ENCODE measurements at places on chromosomes 4 and X.
A peak's percentile ranks its signal among the peaks of the same experiment; 100 is the strongest.

GRCh38 chrX:13649838-13650237, 3.1 kb upstream of the TCEANC start:
- DNase-seq, result no peak

DNA sequence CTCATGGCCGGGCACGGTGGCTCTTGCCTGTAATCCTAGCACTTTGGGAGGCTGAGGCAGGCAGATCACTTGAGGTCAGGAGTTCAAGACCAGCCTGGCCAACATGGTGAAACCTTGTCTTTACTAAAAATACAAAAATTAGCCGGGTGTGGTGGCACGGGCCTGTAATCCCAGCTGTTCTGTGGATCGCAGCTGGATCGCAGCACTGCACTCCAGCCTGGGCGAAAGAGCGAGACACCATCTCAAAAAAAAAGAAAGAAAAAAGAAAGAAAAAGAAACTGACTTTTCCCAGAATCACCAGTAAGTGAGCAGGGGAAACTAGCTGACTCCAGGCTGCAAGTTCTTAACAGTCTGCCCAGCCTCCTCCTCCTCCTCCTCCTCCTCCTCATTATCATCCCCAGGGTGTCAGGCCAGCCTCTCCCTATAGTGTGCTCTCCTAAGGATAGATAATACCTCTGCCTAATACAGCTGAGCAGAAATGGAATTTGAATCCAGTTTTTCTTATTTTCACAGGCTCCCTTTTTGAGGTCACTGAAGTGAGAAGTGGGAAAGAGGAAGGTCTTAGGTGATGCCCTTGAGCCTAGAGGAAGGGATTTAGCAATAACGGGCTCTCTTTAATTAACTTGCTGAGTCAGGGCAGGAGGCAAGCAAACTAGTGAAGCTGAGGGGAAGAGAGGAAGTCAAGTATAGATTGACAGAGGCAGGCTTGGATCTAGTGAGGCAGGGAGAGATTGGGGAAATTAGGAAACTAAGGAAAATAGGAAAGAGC, 11.8 kb upstream of the ELF2 start:
- DNase-seq, result no peak

DNA sequence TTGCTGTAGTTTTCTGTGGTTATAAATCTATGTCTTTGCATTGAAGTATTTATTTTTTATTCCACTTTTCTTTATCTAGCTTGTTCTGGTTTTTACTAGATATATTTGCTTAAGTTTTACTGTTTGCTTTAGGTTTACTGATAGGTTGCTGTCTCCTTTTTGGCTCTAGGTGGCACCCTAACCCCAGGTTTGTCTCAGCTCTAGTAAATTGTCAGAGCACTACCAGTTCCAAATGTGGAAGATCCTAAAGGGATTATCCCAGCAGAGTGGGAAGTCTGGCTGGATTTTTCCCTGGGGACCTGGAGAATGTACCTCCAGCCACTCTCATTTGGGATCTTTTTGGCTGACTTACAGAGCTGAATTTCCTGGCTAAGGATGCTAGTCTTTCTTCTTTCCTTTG, 106.1 kb downstream of the PBDC1 start:
- DNase-seq, result peak; percentile 32

DNA sequence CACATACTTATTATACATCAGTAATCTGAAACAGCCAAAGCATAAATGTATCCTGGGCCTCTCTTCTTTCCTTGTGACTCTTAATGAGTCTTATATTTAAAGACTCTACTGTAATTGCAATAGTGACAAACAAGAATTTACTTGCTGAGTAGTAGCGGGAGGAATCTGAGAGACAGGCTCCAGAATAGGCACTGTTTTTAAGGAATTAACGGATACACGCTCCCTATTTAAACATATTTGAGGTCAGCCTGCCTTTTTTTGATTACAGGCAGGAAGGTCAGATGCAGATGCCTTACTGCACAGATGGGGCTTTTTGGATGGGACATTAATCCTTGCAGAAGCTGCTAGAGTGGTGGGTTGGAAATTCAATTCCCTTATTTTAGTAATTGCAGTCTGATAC, 196.3 kb upstream of the ANXA3 start:
- DNase-seq, result no peak

DNA sequence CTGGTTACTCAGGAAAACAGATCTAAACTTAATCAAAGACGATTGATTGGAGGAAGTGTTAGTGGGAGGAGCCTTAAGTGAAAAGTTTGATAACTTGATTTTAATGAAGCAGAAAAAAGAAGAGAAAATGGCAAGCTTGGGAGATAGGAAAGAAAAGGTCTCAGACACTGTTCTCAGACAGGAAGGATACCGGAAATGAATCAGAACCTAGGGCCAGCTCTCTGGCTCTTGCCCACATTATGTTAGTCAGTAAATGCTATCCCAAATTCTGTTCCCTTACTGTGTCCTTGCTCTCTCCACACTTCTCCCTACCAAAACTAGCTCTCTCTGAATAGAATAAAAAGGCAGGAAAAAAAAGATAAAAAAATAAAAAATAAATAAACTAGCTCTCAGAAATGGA, 48.6 kb upstream of the TMEM164 start:
- no peak for DNase-seq

GRCh38 chr4:141858437-141858836, 222.1 kb downstream of the IL15 start:
- DNase-seq, result no peak

- DNase-seq, result no peak
Measured at GRCh38 chr4:120132935-120133334, 66.3 kb upstream of the MAD2L1 start.

GRCh38 chrX:23832721-23833120, 49.7 kb downstream of the SAT1 start:
- DNase-seq, result no peak

DNA sequence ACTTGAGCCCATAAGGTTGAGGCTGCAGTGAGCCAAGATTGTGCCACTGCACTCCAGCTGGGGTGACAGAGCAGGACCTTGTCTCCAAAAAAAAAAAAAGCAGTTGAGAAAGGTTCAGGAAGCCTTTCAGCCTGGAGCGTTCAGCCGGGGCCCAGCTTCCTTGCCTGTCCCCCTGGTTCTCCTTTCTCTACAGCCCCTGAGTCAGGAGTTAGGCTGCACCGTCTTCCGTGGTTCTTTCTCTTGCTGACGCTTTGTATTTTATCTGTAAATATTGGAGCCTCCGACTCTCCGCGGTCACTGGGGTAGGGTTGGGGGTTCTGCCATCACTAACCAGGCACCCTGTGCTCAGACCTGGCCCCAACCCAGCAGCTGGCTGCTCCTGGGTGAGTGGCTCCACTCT, 13.8 kb upstream of the UVSSA start:
- DNase-seq, result no peak

GRCh38 chr4:2075987-2076907, 17.1 kb downstream of the NAT8L start:
- DNase-seq, result no peak

DNA sequence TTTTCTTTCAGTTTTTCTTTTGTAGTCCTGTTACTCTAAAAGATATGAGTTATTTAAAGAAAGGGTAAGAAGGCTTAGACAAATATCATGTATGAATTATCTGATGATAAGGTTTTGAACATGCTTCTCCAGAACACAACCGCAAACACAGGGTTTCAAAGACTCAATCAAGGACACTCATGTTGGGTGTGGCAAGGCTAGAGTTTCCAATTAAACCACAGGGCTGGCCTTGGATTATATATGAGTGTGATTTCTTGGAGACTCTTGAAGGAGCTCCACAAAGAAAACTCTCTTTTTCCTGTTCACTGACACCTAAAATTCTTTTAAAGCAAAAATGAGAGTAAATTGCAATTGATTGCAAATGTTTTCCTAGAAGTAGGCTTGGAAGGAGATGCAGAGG, 110.1 kb upstream of the PDLIM3 start:
- no peak for DNase-seq

- no peak for DNase-seq
Measured at GRCh38 chrX:100625985-100626491, 10.6 kb downstream of the TSPAN6 start.

DNA sequence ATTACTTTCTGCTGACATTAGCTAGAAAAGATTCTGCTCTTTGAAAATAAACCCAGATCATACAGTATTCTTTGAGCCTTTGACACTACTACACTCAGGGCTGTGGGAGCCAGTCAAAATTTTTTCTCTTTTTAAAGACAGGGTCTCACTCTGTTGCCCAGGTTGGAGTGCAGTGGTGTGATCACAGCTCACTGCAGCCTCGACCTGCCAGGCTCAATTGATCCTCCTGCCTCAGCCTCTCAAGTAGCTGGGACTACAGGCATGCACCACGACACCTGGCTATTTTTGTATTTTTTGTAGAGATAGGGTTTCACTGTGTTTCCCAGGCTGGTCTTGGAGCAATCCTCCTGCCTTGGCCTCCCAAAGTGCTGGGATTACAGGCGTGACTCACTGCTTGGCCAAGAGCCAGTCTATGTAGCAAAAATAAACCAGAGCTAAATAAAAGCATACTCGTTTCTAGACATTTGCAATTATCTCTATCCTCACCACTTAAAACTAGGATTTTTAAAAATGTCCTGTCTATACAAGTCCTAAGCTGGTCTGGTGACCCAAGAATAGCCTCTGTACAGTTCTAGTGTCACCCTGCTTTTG, 43.2 kb downstream of the AKAP4 start:
- no peak for DNase-seq

DNA sequence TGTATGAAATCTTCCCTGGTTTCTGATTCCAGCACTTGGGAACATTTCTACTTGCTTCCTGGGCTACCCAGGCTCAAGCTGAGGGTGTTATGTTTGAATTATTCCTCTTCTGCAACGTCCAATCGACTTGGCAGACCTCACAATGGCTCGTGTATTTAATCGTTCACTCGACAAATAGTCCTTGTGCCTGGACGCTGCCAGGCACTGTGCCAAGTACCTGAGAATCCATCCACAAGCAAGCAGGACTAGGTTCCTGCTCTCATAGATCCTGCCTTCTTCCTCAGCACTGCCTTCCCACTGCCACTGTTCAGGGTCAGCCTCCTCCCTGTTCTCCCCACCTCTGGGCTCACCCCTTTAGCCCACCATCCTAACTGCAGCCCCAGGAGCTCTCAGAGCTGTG, 113.3 kb downstream of the EFNB1 start:
- DNase-seq, result no peak

GRCh38 chr4:123255971-123256370, 140.6 kb upstream of the SPRY1 start:
- DNase-seq, result no peak

DNA sequence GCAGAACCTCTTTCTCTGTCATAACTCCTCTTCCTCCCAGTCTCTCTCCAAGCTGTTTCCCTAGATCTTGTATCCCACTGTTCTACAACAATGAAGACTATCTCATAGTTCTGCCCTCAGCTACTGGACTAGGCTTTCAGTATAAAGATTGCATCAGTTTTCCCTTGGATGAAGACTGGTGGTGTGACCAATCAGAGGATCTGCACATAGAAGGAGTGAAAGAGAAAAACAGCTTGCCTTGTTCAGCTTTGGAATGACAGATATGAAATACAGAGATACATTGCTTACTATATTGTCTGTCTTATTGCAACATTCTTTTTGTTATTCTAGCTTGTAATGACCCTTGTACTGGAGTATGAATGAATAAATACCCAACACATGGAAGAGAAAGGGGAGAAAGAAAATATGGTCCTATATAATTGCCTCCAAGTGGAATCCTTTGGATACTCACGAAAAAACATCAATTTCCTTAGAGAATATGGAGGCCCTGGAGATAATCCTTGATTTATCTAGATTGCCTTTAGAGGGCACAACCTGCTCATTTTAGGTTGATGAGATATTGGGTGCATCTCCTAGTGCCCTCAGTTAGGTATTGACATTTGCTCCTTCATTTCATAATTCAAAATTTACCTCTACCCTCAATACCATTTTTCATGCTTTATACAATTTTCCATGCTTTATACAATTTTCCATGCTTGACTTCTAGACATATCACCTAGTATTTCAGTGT, 395.8 kb downstream of the NAF1 start:
- DNase-seq, result no peak

DNA sequence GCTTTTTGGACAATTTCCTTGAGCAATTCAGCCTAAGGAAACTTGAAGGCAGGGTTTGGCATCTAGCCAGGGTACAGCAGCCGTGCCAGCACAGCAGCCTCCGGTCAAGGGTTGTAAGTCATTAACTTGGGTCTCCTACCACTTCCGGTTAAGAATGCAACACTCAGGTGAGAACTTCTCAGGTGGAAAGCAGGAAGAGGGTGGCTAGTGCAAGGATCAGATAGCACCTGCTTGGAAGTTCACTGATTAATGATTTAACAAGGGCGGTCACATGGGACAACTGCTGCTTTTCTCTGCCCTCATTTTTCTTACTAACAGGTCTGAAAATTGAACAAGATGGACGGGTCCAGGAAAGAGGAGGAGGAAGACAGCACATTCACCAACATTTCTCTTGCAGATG, 30.1 kb upstream of the SCOC start:
- no peak for DNase-seq

DNA sequence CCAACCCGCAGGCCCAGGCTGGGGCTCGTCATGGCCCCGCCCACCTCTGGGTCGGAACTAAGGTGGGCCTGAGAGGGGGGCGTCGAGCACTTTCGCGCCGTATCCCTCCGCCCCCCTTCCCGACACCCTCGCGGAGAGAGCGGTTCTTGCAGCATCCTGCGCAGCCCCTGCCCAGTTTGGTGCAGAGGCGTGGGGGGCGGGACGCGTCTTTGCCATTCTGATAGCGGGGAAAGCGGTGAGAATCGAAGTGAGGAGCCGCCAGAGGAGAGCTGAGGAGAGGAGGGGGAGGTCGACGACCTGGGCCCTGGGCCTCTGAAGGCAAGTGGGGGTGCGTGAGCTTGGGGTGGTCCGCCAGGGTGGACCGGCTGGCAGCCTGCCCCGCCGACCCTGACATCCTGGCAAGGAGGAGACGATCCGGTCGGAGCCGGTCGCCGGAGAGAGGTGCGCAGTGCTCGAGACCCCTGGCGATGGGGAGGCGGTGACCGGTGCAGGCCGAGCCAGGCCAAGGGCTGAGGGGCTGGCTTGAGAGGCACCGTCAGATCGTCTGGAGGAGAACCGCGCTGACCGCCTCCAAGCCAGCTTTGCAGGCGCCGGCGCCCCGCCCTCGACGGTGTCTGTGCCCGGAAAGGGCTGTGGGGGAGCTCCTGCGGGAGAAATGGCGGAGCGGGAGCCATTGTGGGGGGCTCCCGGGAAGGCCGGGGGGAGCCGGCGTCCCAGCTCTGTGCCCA, 25.5 kb downstream of the GPRASP3 start:
- DNase-seq, result no peak

DNA sequence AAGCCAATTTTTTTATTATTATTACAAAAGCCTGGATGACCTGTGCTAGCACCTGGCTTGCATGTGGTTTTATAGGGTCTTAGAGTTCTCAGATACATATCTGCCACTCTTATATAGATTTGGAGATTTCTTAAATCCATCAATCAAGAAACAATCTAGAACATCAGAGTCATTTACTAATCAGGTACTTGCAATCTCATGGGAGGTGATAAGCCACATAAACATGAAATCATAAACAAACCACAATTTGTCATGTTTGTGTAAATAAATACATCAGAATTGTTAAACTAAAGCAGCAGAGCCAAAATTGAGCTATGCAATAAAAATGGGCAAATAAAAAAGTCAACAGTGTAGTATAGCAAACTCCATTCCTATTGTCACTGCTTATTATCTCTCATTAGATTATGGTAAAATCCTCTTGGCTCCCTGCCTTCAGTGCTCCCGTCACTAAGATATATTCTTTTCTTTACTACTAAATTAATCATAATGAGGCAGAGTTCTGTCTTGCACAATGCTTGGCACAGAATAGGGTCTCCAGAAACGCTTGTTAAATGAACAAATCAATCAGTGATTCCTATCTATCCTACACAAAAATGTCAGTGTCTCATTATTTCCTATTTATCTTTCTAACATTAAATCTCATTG, 108.7 kb upstream of the TTC29 start:
- DNase-seq, result no peak

- DNase-seq, result no peak
Measured at GRCh38 chr4:65367306-65367705, 303.0 kb downstream of the EPHA5 start.

GRCh38 chr4:4613126-4613465, 71.2 kb upstream of the STX18 start:
- no peak for DNase-seq

All from activated CD4-positive, alpha-beta T cell treated with anti-CD3 and anti-CD28 coated beads, Interleukin-2, amount 50 U/mL, for 1 hour (primary cell).